HuH-7 (cell line): ENCODE measurements at places on chromosomes 2 and 18.
A peak's percentile ranks its signal among the peaks of the same experiment; 100 is the strongest.

DNA sequence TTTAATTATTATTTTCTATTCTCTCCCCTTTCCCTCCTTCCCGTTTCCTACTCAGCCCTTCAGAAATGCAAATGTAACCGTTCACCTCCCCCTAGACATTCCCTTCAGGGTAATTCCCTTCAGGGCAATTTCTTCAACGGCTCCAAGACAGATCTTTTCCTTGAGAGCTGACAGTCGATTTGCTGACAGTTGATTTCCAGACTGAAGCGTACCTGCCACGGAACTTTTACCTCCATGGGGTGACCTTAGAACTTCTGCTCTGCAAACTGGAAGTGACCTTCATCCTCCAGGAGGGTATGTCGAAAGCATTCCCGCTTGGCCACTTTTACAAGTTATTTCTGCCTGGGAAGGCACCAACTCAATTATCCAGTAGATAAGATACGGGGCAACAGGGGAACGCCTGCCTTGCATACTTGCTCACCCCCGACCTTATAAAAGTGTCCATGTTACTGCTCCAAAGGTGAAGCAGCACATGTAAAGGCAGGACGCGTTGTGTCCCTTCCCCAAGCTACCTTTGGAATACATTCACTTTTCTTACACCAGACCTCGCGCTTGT is 18.5 kb downstream of the B3GNT7 start:
- no peak for DNase-seq

- no peak for DNase-seq
These were observed 14.1 kb downstream of the NFE2L2 start for GRCh38 chr2:177250461-177250860.

DNA sequence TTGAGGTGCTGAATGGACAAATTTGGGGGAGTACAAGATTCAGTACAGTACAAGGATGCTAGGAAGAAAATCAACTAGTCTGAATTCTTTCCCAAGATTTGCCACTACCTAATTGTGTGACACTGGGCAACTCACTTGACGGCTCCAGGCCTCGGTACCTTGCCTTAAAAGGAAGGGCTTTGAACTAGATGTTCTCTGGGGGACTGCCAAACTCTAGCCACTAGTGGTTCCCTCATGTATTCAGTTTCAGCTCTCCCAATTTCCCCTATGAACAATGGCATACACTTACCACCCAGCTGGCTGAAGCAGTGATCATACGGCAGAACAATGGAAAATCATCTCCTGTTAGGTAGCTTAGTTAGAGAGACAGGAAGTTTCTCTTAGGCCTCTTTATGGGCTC is 73.4 kb downstream of the VWC2L start:
- DNase-seq, result no peak

DNA sequence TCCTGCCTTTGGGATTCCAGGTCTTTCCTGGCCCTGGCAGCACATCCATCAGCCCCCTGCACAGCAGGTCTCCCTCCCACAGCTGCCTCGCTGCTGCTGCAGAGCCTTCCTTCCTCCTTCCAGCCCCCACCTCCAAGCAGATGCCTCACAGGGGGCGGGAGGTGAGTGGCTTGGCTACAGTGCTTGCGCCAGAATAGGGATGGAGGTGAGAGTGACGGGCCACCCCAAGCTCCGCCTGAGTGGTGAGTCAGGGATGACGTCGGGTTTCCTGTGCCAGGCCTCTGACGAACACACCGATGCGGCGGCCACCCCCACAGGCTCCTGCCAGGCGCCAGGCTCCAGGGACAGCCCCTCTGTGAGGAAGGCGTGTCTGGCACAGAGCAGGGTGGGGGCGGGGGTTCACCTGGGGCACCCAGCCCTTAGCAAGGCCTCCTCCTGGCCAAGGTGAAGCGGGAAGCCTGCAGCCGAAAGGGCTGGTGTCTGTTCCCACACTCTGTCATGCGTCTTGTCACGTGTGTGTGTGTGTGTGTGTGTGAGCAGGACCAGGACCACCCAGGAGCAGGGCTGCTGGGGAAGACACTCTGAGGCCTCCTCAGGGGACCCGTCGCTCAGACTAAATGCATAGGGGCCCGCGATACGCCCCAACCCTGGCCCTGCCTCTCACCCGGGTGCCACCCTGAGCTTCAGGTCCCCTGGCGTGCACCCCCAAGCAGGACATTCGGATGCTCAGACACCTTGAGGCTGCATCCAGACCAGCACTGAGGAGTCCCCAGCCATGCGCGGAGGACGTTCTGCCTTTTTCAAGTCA is 3.4 kb upstream of the DUSP2 start:
- no peak for DNase-seq

DNA sequence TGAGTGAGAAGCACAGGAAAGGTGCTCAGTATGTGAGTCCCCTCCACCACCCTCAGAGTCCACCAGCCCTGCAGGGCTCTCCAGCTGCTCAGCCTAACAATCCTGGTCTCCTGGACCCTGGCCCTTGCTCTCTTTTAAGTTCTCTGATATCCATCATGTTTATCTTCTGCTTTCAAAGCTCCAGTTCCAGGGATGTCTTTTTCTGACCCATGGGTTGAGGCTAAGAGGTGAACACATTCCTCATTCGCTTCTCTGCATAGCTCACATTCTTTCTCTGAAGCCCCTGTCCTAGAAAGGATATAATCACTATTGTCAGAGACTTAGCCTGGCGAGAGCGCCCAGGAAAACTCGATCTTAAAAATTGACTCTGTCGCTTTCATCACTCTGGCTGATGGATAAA is 86.4 kb downstream of the ARL4C start:
- no peak for DNase-seq

GRCh38 chr2:128988326-128988725 is 669.7 kb upstream of the HS6ST1 start:
- no peak for DNase-seq

DNA sequence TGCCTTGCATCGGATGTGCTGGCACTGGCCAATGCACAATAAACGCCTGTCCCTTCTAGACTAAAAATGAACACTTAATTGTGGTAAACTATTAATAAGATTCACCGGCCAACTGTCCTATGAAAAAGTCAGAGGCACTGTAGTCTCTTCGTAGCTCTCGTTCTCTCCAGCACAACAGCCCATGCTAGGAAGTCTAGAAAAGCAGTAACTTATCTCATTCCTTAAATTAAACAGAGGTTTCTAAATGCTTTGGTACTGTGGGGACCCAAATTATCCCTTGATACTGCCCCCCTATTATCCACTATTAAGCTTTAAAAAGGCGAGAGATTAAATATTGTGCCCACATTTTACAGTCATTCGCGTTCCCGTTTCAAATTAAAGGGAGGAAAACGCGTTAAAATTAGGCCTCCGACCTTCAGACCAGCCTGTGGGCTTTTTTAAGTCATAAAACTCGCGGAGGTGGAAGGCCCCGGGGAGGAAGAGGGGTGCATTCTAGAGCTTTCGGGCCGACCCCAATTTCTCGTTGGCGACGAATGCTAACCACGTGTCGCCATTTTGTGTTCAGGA is 1.5 kb upstream of the PCBP1 start:
- DNase-seq, result no peak

- DNase-seq, result no peak
These were observed 3.7 kb downstream of the ZFP36L2 start for GRCh38 chr2:43222475-43223309.

- DNase-seq, result no peak
These were observed 46.3 kb downstream of the GPC1 start for GRCh38 chr2:240481720-240482119.

DNA sequence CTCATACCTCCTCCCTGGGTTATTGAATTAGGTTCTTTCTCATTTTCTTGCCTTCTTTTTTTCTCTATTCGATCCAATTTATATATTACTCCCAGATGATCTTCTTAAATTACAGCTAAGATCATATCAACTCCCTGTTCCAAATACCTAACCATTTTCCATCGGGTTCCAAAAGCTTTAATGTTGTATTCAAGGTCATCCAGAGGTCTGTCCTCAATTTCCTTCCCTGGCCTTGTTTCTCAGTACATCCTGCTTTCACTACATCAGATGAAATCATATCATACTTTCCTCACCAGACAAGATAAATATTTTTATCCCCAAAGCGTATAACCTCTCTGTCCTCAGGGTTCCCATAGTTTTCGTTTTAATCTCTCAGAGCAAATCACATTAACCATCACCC is 36.3 kb upstream of the GREB1L start:
- no peak for DNase-seq

DNA sequence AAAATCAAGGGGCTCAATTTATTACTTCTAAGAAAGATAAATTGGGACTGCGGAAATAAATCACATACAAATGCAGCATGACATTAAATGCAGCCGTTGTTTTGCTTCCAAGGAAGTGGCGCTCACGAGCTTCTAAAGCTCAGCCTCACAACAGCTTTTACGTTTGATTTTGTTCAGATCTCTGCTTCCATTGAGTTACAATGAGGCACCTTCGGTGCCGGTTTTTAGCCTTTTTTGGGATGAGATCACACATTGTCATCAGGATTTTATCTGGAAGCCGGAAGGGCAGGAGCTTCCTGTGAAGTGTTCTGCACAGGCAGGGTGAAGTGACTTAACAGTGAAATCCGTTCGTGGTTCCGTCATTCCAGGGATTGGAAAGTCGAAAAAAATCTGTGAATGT is 209.8 kb downstream of the DCDC2C start:
- DNase-seq, result no peak

- no peak for DNase-seq
These were observed 35.2 kb downstream of the TMEM163 start for GRCh38 chr2:134683561-134684112.

DNA sequence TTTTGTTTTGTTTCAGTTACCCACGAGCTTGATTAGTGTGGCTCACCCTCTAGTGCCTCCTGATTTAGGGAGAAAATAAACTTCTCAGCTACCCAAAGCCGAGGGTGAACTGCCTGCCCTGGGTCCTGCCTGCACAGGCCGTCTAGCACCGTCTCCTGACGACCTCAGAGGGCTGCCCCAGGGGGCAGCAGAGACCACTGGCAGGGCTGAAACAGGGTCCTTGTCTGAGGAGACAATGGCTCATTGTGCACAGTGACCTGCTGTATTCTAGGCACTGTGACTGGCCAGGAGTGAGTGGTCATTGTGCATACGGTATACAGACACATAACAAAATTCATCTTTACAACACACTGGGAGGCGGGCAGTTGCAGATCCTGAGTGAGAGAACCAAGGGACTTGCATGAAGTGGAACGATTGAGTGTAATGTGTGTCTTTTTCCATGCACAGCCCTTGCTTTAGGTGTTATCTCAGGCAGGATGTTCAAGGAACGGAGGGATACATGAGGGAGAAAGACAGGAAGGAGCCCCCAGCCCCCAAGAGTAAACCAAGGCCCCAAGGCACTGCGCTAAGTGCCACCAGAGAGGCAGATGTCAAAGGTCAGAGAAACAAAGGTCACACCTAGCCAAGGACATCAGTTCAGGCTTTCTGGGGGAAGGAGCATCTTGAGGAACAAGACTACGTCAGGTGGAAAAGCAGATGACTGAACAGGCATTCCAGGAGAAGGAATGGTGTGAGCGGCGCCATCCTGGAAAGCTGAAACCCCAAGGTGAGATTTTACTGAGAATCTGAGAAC is 421.3 kb downstream of the LPIN1 start:
- peak; percentile 17 for DNase-seq

GRCh38 chr2:159714247-159714930 is 2.1 kb downstream of the MARCHF7 start:
- DNase-seq, result no peak

DNA sequence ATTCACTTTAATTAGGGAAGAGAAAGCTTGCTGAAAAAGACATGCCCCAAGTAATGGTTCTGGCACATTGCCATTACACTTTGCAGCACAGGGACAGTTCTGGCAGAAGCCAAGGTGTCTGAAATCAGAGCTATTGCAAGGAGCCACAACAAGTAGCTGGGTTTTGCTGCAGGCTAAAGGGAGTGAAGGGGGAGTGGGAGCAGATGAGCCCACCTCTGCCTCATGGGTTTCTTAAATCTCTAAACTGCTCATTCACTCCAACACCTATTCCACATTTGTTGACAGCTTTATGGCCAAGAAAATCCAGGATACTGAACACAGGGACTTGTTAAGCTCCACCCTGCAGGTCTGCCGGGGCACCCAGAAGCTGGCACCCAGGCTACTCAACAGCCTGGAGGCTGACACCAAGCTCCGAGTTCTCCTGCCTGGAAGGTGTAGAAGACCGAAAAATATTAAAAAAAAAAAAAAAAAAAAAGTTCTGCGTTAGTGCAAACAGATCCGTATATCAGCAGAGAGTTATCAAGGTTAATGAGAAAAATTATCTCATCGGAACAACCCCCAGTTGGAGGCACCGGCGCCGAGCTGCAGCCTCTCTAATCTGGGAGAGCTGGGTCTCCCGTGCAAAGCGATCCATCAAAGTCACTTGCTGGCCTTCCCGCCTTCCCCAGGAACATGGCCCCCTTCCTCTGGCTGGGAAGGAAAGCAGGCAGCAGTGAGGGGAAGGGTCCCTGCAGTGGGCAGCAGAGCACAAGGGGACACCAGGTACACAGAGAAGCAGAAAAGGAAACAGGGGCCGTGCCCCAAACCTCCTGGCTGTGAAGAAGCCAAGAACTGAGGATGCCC is 123.7 kb downstream of the HNMT start:
- no peak for DNase-seq

- DNase-seq, result no peak
These were observed 72.0 kb downstream of the AGPS start for GRCh38 chr2:177464549-177464948.

GRCh38 chr18:49073437-49073836 is 122.7 kb upstream of the SMAD7 start:
- no peak for DNase-seq

DNA sequence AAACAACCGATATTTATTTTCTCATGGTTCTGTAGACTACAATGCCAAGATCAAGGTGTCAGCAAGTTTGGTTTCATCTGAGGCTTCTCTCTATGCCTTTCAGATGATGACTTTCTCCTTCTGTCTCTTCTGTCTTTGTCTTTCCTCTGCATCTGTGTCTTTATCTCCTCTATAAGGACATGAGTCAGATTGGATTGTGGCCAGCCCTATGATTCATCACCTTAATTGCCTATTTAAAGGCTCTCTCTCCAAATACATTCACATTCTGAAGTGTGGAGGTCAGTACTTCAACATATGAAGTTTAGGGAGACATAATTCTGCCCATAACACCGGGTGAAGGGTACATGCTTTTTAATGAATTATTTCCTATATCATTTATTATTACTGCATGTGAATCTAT is 71.2 kb upstream of the CNTNAP5 start:
- no peak for DNase-seq

GRCh38 chr18:7417727-7418126 is 149.4 kb upstream of the PTPRM start:
- DNase-seq, result no peak

GRCh38 chr2:200658278-200658864 is 72.6 kb downstream of the AOX1 start:
- DNase-seq, result no peak

- DNase-seq, result peak; percentile 23
These were observed 210.0 kb upstream of the ZNF521 start for GRCh38 chr18:25561918-25562317.

DNA sequence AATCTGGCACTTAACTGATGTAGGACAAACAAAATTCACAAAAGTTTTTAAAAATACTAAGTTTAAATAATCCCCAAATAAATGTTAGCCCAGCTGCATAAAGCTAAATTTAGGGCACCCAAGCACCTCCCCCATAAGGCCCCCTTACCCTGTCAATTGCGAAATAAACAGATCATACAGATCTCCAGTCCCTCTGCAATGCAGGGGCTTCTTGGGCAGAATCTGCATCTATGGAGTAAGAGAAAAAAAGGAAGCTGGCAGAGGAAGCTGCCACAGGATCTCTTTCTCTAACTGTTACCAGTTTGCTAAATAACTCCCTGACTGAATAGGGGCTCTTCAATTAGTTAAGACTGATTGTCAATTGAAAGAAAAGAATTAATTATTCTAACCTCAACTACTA is 117.7 kb downstream of the MEMO1 start:
- no peak for DNase-seq
